Hepatic stellate cell (primary cell): ENCODE measurements at places on chromosomes 6 and 20.

DNA sequence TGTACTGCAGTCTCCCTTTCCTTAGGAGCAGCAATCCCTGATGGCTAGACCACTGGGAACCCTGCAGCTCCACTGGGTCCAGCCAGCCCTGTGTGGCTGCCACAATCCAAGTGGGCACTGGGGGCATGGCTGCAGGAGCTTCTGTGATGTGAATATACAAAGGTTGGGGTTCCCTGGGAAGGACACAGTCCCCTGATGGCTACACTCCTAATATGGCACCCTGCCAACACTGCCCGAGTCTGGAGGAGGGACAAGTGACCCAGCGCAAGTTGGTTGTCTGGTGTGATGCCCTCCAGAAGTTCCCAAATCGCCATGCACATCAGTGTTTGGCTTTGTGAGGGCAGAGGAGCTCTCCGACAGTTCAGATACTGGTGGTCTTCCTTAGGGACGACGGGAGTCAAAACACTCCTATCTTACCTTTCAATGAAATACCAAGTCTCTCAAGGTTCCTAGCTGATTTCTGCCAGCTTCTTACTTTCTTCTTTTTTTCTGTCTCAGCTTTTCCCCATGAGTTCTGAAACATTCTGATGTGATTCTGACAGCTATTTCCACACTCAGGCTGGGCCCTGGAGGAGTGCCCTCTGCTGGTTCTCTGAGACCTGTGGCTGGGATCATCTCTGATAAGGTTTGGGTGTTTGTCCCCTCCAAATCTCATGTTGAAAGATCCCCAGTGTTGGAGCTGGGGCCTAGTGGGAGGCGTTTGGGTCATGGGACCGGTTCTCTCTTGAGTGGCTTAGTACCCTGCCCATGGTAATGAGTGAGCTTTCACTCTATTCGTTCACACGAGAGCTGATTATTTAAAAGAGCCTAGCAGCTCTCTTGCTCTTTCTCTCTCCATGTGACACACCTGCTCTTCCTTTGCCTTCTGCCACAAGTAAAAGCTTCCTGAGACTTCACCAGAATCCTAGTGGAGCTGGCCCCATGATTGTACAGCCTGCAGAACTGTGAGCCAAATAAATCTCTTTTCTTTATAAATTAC, 15.5 kb upstream of the ZFP57 start:
- peak; percentile 24 for DNase-seq

DNA sequence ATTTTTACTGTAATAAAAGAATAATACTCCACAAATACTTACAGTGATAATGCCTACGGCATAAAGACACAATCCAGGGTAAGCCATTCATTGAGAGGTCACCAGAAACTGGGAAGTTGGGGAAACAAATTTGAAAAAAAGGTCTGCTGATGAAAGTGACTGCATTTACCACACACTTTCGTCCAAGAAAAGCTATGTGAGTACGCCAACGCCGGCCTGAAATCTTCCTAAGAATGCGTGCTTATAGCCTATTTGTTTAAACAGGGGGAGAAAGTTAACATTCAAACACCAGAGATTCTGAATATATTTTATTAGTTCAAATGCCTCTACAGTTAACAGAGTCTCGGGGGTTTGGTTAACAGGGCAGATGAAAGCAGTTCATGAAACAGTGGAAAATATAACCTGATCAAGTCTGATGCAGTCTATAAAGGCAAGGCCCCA, 657 bp upstream of the LTV1 start:
- DNase-seq = peak; percentile 21

- DNase-seq = peak; percentile 14
Measured at GRCh38 chr6:16712931-16713484, 48.3 kb downstream of the ATXN1 start.

DNA sequence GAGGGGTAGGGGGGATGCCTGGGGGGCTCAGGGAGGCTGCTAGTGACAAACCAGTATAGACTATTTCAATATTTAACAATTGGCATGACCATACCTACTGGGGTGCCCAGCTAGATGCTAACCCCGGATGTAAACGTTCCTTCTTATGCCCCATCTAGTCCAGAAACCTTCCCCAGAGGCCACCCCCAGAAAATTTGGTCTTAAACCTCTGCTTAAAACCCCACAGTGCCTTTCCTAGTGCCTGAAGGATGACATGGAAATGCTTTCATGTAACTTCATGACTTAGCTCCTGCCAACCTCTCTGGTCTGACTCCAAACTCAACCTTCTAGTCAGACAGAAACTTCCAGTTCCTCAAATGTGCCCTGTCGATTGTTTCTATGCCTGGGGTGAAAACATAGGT, 52.0 kb downstream of the JPH2 start:
- no peak for DNase-seq

DNA sequence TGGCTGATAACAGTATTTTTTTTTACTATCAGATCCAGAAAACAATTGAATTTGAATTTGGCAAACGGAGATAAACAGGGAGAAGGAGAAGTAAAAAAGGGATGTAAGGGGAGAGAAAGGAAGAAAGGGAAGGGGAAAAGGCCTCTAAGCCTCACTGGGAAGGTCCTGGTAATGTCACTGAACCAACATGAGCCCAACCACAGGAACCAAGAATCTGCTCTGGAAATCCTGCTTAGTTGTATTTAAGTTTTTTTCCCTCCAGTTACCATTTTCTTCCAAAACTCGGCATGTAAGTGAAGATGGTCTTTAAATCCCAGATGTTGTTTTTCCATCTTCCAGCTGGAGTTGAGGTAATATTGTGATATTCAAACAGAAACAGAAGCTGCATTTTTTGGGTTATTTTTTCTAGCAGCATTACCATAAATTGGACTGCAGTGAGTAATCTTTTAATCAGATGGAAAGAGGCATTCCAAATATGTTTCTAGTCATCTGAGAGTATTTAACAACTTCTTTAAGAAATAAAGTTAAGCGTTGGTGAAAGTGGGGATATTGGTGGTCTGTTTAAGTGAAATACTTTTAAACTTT, 91.1 kb downstream of the TXNDC5 start:
- DNase-seq = no peak

GRCh38 chr6:53673162-53673727, 7.7 kb upstream of the KLHL31 start:
- DNase-seq = peak; percentile 40

GRCh38 chr6:18186033-18186432, 30.8 kb downstream of the KDM1B start:
- DNase-seq = no peak

- DNase-seq = no peak
Measured at GRCh38 chr6:111951497-111952085, 78.3 kb upstream of the FYN start.

GRCh38 chr20:940926-941325, 24.8 kb upstream of the ANGPT4 start:
- DNase-seq = no peak

- no peak for DNase-seq
Measured at GRCh38 chr6:111354758-111355555, 128.1 kb downstream of the REV3L start.

DNA sequence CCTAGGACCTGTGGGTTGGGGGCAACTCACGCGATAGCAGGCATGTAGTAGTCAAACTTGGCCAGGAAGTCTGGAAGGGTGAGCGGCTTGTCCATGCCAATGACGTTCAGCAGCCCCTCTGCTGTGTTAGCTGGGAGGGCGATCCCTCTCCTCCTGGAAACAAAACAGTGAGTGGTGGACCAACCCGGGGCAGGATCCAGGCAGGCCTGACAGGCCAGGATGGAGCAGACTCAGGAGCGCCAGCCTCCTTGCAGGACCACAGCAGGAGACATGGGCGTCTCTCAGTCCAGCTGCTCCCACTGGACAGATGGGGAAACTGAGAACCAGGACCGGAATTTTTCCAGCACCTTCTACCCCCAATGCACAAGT, 22.5 kb downstream of the ADA start:
- DNase-seq = no peak

GRCh38 chr20:665276-665675, 10.3 kb downstream of the SCRT2 start:
- DNase-seq = no peak

DNA sequence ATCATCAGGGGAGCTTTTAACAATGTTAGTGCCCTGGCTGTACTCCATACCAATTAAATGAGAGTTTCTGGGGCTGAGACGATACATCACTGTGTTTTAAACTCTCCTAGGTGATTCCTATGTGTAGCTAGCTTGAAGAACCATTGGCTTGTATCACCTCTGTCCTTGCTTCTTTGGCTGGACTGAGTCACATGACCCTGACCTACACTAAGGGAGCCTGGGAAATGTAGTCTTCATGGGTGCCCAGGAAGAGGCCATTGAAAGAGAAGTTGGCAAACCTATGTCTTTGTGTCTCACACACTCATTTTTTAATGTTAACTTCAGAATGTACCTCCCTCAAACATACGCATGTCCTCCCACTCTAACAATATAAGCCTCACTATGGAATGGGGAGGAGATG, 506.6 kb downstream of the DHX35 start:
- DNase-seq = no peak

GRCh38 chr20:21303061-21303871, at the start of gene XRN2:
Gene XRN2, plus strand, starts transcription at chr20:21303331. Its CDS starts 68 bp downstream, at chr20:21303399.
- peak; percentile 91 for DNase-seq

- DNase-seq = no peak
Measured at GRCh38 chr20:44896583-44896982, 11.1 kb downstream of the YWHAB start.

DNA sequence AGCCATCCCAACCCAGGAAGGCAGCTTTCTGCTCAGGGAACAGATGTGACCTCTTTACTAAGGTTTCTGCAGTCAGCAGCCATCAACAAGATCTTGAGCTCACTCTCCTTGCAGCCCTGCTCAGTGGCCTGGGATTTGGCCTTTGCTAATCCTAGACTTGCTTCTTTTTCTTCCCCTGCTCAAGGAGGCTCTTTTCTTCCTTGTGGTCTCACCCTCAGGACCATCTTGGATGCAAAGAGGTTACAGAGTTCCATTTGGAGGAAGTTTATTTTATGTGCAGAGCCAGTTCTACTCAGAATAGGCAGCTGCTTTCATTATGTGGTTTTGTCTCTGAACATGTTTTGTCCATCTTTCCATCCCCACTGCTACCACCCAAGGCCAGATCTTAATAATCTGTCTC, 49.3 kb downstream of the RALY start:
- DNase-seq = no peak

DNA sequence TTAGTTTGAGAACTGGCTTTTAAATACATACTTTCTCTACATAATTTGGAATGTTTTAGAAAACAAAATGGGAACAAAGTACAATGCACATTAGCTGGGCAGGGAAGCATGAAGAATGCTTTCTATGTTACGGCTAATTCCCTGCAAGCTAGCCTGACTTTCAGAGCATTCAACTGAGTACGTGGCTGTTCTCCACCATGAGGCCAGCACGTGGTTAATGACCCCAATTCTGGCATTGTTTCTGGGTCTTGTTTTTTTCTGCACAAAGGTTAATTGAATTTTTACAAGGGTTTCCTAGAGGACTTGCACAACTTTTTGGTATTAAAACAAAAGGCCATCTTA, 208.6 kb upstream of the AGPAT4 start:
- no peak for DNase-seq

GRCh38 chr20:54340667-54341081, 132.8 kb downstream of the PFDN4 start:
- DNase-seq = peak; percentile 65
